ENCODE measurements at places on chromosomes 6 and 20. TPM values are rescaled to one million over a fixed set of nuclear protein-coding genes. Genes with fewer than 3 reads are reported as not detected.

Gene EMILIN3
- 6.6 TPM for total RNA-seq

Gene DDX43
- total RNA-seq: 0.68 TPM

GRCh38 chr20:4415281-4415680 lies 306.4 kb upstream of the PRND start:
- no peak for DNase-seq

- no peak for DNase-seq
Observed at GRCh38 chr20:11143481-11143880, 469.7 kb upstream of the JAG1 start.

Data from Right ventricle myocardium inferior (tissue), 1 donor.